ENCODE measurements at places on chromosomes 13 and 19.

DNA sequence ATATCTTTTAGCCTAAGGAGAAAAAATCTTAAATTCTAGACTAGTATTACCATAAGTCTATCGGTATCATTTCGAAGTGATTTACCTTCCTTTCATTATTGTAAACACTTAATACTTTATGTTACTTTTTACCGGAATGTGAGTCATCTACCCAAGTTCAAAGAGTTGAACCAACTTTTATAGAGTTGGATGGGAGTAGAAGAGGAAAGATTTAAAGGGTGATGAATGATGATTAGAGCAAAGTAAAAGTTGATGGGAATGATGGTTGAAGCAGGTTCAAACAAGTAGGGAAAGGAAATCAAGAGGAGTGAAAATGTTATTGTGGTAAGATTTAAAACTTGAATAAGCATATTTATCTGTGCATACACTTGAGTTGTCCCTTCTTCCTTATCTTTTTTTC lies 11.3 kb upstream of the LPAR6 start:
- no peak for DNase-seq

GRCh38 chr13:45909673-45910072 lies 58.1 kb upstream of the SIAH3 start:
- DNase-seq: no peak

DNA sequence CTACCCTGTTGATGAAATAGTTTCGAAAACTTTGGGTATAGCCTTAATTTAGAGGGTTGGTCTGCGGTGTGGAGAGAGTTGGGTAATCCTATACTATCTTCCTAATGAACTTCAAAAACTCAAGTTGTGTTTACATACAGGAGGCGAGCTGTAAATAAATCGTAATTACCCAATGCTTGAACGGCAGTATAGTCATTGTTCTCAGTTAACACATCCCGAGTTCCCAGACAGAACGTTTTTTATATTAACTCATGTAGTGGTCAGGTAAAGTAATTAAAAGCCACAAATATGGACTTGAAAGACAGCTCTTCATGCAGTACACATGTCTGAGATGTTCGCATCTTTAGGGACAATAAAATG lies 1.5 kb downstream of the PDS5B start:
- DNase-seq: no peak

DNA sequence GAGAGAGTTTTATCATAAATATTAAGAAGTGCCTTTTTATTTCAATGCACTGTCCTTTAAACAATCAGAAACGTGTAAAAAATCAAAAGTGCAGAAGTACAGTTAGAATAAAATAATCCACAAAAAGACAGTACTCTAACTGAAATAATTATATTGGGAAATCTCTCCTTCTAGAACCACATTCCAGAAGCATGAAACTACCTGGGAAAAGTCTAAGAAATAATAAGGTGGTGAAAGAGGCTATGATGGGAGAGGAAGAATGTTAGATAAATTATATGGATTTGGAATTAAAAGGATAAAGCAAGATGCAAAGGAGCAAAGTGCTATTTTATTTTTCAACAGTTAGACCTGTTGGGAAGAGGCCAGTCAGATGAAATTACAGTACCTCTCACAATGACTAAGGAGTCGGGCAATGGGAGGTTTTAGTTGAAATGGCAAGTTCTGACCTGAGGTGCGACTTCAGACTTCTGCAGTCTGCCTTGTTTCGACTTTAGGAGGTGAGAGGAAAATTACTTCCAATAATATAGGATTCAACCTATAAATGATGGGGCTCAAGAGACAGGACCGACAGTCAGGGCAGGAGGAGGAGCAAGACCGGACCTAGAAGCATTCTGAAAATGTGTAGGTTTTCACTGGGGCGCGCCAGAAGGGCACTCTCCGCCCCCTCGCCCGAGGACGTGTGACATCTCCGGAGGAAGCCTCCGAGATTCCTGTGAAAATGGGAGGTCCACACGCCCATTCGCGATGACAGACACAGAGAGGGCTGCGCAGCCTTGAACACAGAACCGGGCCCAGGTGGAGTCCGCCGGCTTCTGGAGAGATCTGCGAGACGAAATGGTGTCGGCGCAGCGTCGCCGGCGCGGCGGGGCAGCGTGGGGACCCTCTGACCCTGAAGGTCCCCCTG lies 717 bp downstream of the SPRYD7 start:
- DNase-seq: no peak

GRCh38 chr13:100330662-100331061 lies 241.8 kb downstream of the PCCA start:
- no peak for DNase-seq

GRCh38 chr13:104314321-104314720 lies 1248.1 kb upstream of the SLC10A2 start:
- no peak for DNase-seq

DNA sequence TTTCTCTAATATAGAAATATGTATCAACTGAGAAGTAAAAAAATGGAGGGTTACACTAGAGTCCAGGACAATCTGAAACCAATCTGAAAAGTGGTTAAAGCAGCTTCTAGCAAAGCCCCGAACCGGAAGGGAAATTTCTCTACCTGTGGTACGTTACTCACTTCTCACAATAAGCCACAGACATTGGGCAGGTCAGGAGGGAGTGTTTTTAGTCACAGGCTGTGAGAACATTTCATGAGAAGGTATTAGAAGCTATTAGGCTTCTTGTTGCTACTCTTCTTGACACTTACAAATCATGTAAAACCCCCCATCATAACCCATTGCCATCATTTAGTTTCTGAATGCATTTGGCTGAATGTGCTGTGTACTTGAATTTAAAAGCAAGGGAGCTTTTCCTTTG lies 120.9 kb downstream of the NUFIP1 start:
- no peak for DNase-seq
